ENCODE measurements at places on chromosomes 12 and 14. TPM values are rescaled to one million over a fixed set of nuclear protein-coding genes. Genes with fewer than 3 reads are reported as not detected.
A peak's percentile ranks its signal among the peaks of the same experiment; 100 is the strongest.

GRCh38 chr14:100882026-100882967 is 21.2 kb downstream of the RTL1 start:
- no peaks in the 10 kb centered on the region for H3K27me3 ChIP-seq
- H3K4me3 ChIP-seq = no peak overlapping the region
- H3K27ac ChIP-seq = no peak overlapping the region
- DNase-seq = peak; percentile 35

DNA sequence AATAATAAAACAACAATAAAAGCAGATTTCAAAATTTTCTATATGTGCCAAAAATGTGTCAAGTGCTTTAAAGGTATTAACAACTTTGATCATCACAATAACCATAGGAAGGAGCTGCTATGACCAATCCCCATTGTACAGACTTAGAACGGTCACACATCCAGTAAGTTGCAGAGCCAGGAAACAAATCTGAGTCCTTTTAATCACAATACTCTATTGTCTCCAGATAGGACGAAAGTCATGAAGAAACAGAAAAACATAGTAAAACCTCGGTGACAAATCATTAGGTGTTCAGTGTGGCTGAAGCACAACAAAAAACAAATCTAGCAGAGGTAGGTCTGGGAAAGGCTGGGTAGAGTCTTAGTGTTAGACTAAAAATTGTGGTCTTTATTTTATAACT is 178.8 kb downstream of the GRIP1 start:
- no peak overlapping the region for H3K4me3 ChIP-seq
- H3K27ac ChIP-seq = no peak overlapping the region
- no peak for DNase-seq
- H3K27me3 ChIP-seq = no peaks in the 10 kb centered on the region
- no peaks in the 10 kb centered on the region for H3K36me3 ChIP-seq

- H3K27me3 ChIP-seq = no peaks in the 10 kb centered on the region
- no peak overlapping the region for H3K4me3 ChIP-seq
- DNase-seq = no peak
- no peaks in the 10 kb centered on the region for H3K36me3 ChIP-seq
- peaks cover 16% of the 10 kb centered on the region for H3K4me1 ChIP-seq
Observed at GRCh38 chr12:107493135-107493494, 192.5 kb upstream of the PWP1 start.

The PLEKHG7 gene
- total RNA-seq = not detected

Measured in CD8-positive, alpha-beta memory T cell (primary cell).